ENCODE measurements at places on chromosomes 3 and 15. TPM values are rescaled to one million over a fixed set of nuclear protein-coding genes. Genes with fewer than 3 reads are reported as not detected.

DNA sequence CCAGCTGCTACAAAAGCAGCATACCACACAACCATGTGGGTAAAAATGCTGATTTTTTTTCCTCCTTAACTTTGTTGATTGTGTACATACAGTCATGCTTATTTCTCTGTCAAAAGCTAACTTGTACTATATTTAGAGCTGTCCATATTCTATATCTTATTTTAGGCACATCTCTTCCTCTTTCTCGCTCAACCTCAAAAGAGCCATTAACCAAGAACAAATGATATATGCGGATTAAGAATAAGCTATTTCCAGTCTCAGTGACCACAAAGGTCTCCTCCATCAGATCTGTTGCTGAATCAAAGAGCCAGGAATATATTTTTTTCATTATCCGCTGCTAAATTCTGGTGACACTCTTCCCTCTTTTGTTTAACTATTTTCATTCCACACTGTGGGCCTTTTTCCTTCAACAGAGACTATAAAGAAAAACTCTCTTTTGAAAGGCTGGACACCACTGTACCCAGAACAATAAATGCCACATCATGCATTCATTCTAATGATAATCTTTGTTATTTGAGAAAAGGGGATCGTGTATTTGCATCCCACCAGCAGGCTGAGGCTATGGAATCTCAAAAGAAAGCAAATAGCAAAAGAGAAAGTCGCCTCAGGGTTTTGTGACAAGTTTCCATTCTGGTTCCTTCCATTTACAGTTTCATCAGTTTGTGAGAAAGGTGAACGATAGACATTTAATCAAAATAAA, 8.0 kb downstream of the TMEM212 start:
- H3K27me3 ChIP-seq: no peaks in the 10 kb centered on the region
- H3K27ac ChIP-seq: peak overlapping the region; percentile 88
- no peak for DNase-seq

- DNase-seq: peak; percentile 21
- no peak overlapping the region for H3K4me3 ChIP-seq
- H3K4me1 ChIP-seq: no peaks in the 10 kb centered on the region
- no peaks in the 10 kb centered on the region for H3K27me3 ChIP-seq
- H3K36me3 ChIP-seq: no peaks in the 10 kb centered on the region
Measured at GRCh38 chr3:59286791-59287531, 237.1 kb upstream of the CFAP20DC start.

- no peak for DNase-seq
- H3K27ac ChIP-seq: no peak overlapping the region
- no peaks in the 10 kb centered on the region for H3K27me3 ChIP-seq
- no peak overlapping the region for H3K4me3 ChIP-seq
Measured at GRCh38 chr15:66142285-66142684, 111.3 kb downstream of the MEGF11 start.

DNA sequence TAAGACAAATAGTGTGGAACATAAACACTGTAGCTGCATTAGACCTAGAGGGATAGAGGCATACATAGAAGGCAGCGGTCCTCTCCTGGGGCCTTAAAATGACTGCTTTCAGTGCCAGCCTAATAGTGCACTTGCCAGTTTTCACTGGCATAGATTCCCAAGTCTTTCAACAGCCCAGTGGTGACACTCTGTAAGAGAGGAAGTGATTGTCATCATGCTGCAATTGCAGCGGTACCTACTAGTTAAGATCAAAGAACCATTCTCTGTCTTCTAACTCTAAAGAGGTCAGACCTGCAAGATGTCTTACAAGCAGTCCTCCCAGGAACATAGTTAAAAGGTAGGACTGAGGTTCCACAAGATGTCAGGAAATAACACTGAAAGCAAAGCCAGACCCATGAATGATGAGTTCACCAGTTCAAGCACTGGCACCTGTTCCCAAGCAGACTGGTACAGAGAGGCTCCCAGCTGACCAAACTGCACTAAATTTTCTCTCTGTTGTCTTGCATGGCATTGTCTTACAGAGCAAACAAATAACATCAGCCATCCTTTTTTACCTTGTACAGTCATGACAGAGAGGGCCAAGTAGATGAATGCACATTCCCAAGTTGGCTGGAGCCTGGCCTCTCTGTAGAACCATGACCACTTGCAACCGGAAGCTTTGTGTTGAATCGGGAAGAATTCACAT, 100.5 kb upstream of the SKOR1 start:
- no peaks in the 10 kb centered on the region for H3K36me3 ChIP-seq
- no peak for DNase-seq

- no peaks in the 10 kb centered on the region for H3K27me3 ChIP-seq
- DNase-seq: no peak
- no peak overlapping the region for H3K4me3 ChIP-seq
Measured at GRCh38 chr3:81041331-81041730, 720.1 kb downstream of the GBE1 start.

DNA sequence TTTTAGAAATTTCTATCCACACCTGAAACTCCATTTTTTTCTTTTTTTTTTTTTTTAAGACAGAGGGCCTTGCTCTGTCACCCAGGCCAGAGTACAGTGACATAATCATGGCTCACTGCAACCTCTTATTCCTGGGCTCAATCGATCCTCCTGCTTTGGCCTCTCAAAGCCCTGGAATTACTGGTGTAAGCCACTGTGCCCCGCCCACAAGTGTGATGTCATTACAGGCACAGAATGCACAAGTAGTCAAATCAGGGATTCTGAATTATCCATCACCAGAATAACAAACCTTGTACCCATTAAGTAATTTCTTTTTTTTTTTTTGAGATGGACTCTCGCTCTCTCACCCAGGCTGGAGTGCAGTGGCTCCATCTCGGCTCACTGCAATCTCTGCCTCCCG, 1.9 kb downstream of the UQCRC1 start:
- H3K4me3 ChIP-seq: no peak overlapping the region
- H3K4me1 ChIP-seq: peaks cover 7% of the 10 kb centered on the region
- H3K27me3 ChIP-seq: peaks cover 8% of the 10 kb centered on the region

DNA sequence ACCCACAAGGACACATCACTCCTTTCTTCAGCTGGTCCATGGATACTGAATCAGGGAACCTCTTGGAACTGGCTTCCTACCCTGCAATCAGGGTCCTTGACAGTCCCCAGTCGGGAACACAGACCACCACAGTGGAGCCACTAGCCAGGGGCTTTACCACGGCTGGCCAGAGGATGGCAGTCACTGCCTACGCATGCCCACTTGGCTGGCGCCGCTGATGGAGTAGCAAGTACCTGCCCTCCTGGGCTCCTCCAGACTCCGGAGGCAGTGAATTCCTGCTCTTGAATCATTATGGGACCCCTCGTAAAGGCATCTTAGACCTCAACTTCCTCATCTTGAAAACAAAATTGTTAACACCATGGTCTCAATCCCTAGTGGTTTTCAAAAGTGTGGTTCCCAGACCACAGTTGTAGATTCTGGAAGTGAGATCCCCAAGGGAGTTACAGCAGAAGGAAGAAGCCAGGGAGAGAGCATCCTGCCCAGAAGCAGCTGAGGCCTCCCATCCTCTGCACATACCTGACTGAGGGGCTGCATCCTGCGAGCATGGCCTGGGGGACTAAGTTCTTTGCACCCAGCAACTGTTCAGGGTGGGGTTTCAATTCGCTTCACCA, 9.1 kb upstream of the SKIC8 start:
- peaks cover 4% of the 10 kb centered on the region for H3K27me3 ChIP-seq
- no peak overlapping the region for H3K27ac ChIP-seq
- H3K4me3 ChIP-seq: no peak overlapping the region
- no peaks in the 10 kb centered on the region for H3K36me3 ChIP-seq
- H3K4me1 ChIP-seq: no peaks in the 10 kb centered on the region
- peak; percentile 78 for DNase-seq

- peak; percentile 69 for DNase-seq
- peaks cover 5% of the 10 kb centered on the region for H3K4me1 ChIP-seq
- peaks cover 26% of the 10 kb centered on the region for H3K36me3 ChIP-seq
- H3K27me3 ChIP-seq: no peaks in the 10 kb centered on the region
Measured at GRCh38 chr3:184336547-184337398, 627 bp upstream of the FAM131A start.

DNA sequence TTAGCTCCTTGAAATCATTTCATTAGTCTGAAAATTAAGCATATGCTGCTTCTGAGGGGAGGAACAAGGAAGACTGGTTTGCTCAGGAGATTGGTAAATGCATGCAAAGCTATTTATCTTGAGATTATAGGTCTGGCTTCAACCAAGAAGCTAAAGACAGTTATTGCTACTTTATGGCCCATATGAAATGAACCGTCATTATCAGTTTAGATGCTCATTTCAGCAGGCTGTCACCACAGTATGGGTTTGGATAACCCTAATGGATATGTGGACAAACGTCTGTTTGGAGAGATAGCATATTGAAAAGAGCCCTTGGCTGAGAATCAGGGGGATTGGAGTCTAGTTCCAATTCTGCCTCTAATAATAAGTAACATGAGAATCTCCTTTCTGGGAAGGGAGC, 922.6 kb downstream of the TUSC7 start:
- no peak for DNase-seq
- no peaks in the 10 kb centered on the region for H3K36me3 ChIP-seq
- H3K4me1 ChIP-seq: no peaks in the 10 kb centered on the region
- H3K27me3 ChIP-seq: no peaks in the 10 kb centered on the region

- no peak for DNase-seq
- H3K4me3 ChIP-seq: no peak overlapping the region
- no peaks in the 10 kb centered on the region for H3K27me3 ChIP-seq
- H3K27ac ChIP-seq: no peak overlapping the region
- peaks cover 6% of the 10 kb centered on the region for H3K4me1 ChIP-seq
Measured at GRCh38 chr3:17901893-17902292, 159.5 kb upstream of the TBC1D5 start.

DNA sequence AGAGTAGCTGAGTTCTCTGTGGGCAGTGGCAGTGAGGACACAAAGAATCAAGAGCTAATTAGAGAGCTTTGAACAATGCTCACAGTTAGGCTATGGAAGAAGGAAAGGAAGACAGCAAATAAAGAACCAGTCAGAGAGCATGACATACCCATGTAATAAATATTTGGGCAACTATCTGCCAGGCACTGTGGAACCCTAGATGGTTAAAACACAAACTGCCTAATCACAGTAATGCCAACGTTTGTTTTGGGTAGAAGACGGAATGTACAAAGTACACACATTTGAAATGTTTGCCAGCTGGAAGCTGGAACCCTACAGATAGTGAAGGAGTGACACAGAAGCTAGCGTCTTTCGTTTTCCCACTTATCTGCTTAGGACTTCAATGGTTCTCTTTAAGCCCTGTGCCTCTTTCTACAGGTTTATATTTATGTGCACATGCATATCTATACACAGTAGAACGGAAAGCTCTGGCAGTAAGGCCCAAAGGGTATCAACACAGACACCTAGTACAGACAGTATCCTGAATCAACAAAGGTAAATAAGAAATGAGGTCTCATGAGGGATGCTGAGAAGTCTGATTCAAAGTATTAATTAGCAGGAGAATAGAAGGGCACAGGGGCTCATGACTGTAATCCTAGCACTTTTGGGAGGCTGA, 44.6 kb downstream of the ANKRD28 start:
- no peak overlapping the region for H3K4me3 ChIP-seq
- no peaks in the 10 kb centered on the region for H3K27me3 ChIP-seq
- H3K4me1 ChIP-seq: no peaks in the 10 kb centered on the region

DNA sequence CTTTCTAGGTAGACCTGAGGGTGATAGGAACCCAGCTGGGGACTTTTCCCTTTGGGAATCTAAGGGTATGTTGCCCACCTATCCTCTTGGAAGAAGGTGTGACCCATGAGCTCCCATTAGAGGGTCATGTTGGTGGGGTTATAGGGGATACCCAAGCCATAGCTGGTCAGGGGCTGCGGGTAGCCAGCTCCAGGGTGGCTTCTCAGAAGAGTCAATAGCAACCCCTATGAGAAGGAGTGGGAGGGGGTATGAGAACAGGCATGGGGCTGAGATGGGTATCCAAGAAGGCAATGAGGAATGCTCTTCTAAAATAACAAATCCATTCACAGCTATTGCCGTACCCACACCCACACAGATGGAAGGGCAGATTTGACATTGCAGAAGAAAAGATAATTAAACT, 217.8 kb downstream of the UACA start:
- H3K4me1 ChIP-seq: no peaks in the 10 kb centered on the region
- no peaks in the 10 kb centered on the region for H3K36me3 ChIP-seq
- no peaks in the 10 kb centered on the region for H3K27me3 ChIP-seq
- no peak for DNase-seq
- H3K27ac ChIP-seq: no peak overlapping the region

DNA sequence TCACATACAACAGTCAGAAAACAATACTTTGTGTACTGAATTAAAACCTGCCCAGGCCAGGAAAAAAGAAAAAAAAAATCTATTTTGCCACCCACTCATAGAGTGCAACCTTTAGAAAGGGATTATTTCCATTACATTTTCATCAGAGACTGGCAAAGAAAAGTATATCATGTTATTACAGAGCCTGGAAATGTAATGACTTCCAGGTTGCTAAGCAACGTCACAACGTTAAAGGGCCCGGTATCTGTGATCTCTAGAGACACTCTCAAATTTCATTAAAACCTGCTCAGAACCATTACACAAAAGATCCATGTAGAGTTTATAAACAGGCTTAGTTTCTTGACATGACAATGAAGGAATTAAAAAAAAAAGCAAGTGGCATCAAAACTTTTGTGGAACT, 170.5 kb downstream of the CTNNB1 start:
- no peak for DNase-seq
- H3K4me1 ChIP-seq: peaks cover 17% of the 10 kb centered on the region
- H3K27me3 ChIP-seq: no peaks in the 10 kb centered on the region
- H3K4me3 ChIP-seq: no peak overlapping the region

DNA sequence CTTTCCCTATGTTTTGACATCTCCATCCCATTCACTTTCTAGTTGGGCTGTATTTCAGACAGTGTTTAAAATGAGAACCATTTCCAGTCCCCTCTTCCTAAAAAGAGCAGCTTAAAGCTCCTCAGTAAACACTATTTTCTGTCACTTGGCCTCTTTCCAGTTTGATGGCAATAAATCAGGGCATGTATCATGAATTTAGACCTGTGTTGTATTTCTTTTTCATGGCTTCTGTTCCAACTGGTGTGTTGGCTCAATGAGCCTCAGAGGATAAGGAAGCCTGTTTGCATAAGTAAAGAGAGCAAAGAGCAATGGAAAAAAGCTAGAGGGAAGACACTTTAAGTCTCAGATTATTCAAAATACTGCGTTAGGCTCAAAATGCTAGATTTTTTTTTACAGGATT, 7.2 kb downstream of the CCDC80 start:
- H3K4me1 ChIP-seq: peaks cover 30% of the 10 kb centered on the region
- DNase-seq: no peak
- H3K4me3 ChIP-seq: no peak overlapping the region
- H3K27ac ChIP-seq: no peak overlapping the region
- no peaks in the 10 kb centered on the region for H3K36me3 ChIP-seq

GRCh38 chr3:57876632-57877031, 120.5 kb downstream of the SLMAP start:
- H3K36me3 ChIP-seq: peaks cover 3% of the 10 kb centered on the region
- H3K27me3 ChIP-seq: no peaks in the 10 kb centered on the region
- no peaks in the 10 kb centered on the region for H3K4me1 ChIP-seq
- H3K27ac ChIP-seq: no peak overlapping the region
- no peak overlapping the region for H3K4me3 ChIP-seq

Gene PTPRG
- 15.2 TPM for polyA plus RNA-seq

Gene TPRG1
- 0.09 TPM for polyA plus RNA-seq

Gene GOLGA6L10
- polyA plus RNA-seq: 0.27 TPM

Gene TNNC1
- 3,313 TPM for polyA plus RNA-seq

Gene FBXL22
- polyA plus RNA-seq: 19.0 TPM
